ENCODE measurements at places on chromosomes 11 and 22. TPM values are rescaled to one million over a fixed set of nuclear protein-coding genes. Genes with fewer than 3 reads are reported as not detected.

Gene KCNA4
- total RNA-seq, result not detected

Gene SPI1
- not detected for total RNA-seq

Gene CD3E
- not detected for total RNA-seq

DNA sequence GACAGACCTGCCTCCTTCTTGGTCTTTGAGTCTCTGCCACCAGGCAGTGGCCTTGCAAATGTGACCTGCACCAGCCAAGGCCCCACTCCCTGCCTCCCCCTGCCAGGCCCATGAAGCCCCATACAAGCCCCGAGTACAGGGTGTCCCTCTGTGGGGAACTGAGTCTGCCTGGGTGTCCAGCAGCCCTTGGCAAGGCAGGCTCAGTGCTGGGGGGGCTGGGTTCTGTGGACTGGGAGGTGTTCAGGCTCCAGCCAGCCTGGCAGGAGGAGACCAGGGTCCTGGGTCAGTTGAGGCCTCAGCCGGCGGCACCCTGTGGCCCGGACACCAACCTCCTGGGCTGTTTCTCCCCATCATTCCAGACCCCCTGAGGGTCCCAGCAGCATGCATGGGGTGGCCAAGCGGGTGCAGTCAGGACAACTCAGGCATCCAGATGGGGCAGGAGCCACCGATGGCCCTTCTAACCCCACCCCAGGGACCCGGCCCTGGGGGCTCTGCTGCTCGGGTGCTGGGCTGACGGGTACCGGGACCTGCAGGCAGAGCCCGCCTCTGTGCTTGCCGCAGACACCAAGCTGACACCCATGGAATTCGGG lies 5.7 kb downstream of the MUC5AC start:
- no peaks in the 10 kb centered on the region for H3K36me3 ChIP-seq
- no peak overlapping the region for H3K27ac ChIP-seq
- no peak overlapping the region for H3K4me3 ChIP-seq
- no peaks in the 10 kb centered on the region for H3K27me3 ChIP-seq

DNA sequence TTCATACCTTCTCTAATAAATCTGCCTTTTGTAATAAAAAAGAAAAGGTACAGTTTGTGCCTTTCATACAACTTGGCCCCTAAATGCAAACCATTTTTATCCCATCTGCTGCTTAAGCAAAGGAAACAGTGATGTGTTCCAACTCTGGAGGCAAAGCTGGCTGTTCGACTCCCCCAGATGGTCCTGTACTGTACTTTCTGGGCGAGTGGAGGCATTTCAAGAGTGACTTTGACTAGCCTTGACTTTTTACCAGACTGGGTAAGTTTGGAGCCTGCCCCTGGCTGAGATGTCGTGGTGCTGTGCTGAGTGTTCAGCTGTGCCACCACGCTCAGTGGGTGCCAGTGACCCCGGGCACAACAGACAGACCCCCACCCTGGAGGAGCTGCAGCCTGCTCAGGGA lies 10.2 kb downstream of the MICALL1 start:
- no peaks in the 10 kb centered on the region for H3K27me3 ChIP-seq
- no peak for DNase-seq
- H3K4me3 ChIP-seq, result no peak overlapping the region
- no peaks in the 10 kb centered on the region for H3K4me1 ChIP-seq
- H3K27ac ChIP-seq, result no peak overlapping the region

- H3K27me3 ChIP-seq, result no peaks in the 10 kb centered on the region
- peaks cover 6% of the 10 kb centered on the region for H3K36me3 ChIP-seq
- peaks cover 15% of the 10 kb centered on the region for H3K4me1 ChIP-seq
- H3K27ac ChIP-seq, result no peak overlapping the region
- H3K4me3 ChIP-seq, result no peak overlapping the region
Observed at GRCh38 chr11:727859-728748, 19.2 kb upstream of the TALDO1 start.

Gene TSGA10IP
- total RNA-seq, result not detected

- no peaks in the 10 kb centered on the region for H3K27me3 ChIP-seq
- peaks cover 3% of the 10 kb centered on the region for H3K4me1 ChIP-seq
- H3K36me3 ChIP-seq, result peaks cover 2% of the 10 kb centered on the region
- H3K27ac ChIP-seq, result no peak overlapping the region
- peak; percentile 49 for DNase-seq
- no peak overlapping the region for H3K4me3 ChIP-seq
Observed at GRCh38 chr22:30005213-30005857, 74.9 kb upstream of the HORMAD2 start.

- no peak overlapping the region for H3K4me3 ChIP-seq
- H3K4me1 ChIP-seq, result peaks cover 9% of the 10 kb centered on the region
- DNase-seq, result no peak
- H3K27me3 ChIP-seq, result no peaks in the 10 kb centered on the region
- H3K36me3 ChIP-seq, result peaks cover 1% of the 10 kb centered on the region
- peak overlapping the region; percentile 88 for H3K27ac ChIP-seq
Observed at GRCh38 chr11:538431-539051, 1.2 kb downstream of the LRRC56 start.

GRCh38 chr11:83545494-83546260 lies 259.5 kb upstream of the CCDC90B start:
- no peak for DNase-seq
- no peaks in the 10 kb centered on the region for H3K27me3 ChIP-seq
- H3K36me3 ChIP-seq, result no peaks in the 10 kb centered on the region
- no peak overlapping the region for H3K27ac ChIP-seq

DNA sequence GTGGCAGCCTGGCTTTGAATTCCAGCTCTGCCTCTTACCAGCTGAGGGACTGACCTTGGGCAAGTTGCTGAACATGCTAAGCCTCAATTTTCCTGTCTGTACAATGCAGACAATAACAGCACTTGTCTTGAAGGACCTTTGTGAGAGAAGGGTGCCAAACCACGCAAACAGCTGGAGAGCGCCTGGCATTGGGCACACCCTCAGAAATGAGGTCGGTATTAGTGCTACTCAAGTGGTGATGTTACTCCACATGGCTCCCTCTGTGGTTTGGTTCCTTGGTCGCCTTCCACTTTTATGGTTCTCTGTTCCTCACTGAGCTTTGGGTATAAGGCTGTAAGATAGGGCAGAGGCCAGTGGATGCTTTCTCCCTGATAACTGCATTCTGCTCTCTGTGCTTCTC lies 8.2 kb downstream of the UBASH3B start:
- H3K4me1 ChIP-seq, result peaks cover 18% of the 10 kb centered on the region
- no peak for DNase-seq
- no peaks in the 10 kb centered on the region for H3K27me3 ChIP-seq
- H3K4me3 ChIP-seq, result no peak overlapping the region
- no peak overlapping the region for H3K27ac ChIP-seq
- H3K36me3 ChIP-seq, result no peaks in the 10 kb centered on the region

Gene CHKA
- total RNA-seq, result 169 TPM

GRCh38 chr11:72238492-72239312 lies 5.3 kb downstream of the PHOX2A start:
- peak; percentile 41 for DNase-seq
- H3K36me3 ChIP-seq, result peaks cover 19% of the 10 kb centered on the region
- H3K27ac ChIP-seq, result peak overlapping the region; percentile 72
- no peak overlapping the region for H3K4me3 ChIP-seq

GRCh38 chr11:17954395-17955252 lies 58.2 kb downstream of the SERGEF start:
- no peaks in the 10 kb centered on the region for H3K27me3 ChIP-seq
- no peak overlapping the region for H3K4me3 ChIP-seq
- peaks cover 1% of the 10 kb centered on the region for H3K36me3 ChIP-seq
- no peaks in the 10 kb centered on the region for H3K4me1 ChIP-seq
- no peak for DNase-seq
- no peak overlapping the region for H3K27ac ChIP-seq

GRCh38 chr22:20031732-20032406 lies 11.0 kb downstream of the TANGO2 start:
- no peaks in the 10 kb centered on the region for H3K27me3 ChIP-seq
- H3K4me3 ChIP-seq, result no peak overlapping the region
- DNase-seq, result no peak
- no peak overlapping the region for H3K27ac ChIP-seq
- no peaks in the 10 kb centered on the region for H3K4me1 ChIP-seq
- no peaks in the 10 kb centered on the region for H3K36me3 ChIP-seq

Gene SCT
- total RNA-seq, result not detected

GRCh38 chr11:69913591-69914285 lies 94.5 kb upstream of the FGF3 start:
- H3K4me3 ChIP-seq, result no peak overlapping the region
- DNase-seq, result peak; percentile 42
- H3K27me3 ChIP-seq, result no peaks in the 10 kb centered on the region

DNA sequence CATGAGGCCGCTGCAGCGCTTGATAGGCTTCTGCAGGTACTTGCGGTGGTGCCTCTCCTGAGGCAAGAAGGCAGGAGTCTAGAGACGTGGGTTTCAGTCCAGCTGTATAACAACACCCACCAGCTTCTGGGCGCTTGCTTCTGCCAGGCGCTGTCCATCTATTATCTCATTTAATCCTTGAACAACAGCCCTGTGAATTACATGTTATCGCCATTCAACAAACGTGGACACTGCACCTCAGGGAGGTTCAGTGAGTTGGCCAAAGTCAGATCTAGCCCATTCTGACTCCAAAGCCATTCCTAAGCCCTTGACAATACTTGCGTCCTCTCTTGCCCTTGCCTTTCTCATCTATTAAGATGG lies 436 bp upstream of the FAM181B start:
- peak overlapping the region; percentile 51 for H3K4me3 ChIP-seq
- H3K27ac ChIP-seq, result no peak overlapping the region
- H3K27me3 ChIP-seq, result peaks cover 7% of the 10 kb centered on the region
- H3K36me3 ChIP-seq, result no peaks in the 10 kb centered on the region
- peaks cover 13% of the 10 kb centered on the region for H3K4me1 ChIP-seq

DNA sequence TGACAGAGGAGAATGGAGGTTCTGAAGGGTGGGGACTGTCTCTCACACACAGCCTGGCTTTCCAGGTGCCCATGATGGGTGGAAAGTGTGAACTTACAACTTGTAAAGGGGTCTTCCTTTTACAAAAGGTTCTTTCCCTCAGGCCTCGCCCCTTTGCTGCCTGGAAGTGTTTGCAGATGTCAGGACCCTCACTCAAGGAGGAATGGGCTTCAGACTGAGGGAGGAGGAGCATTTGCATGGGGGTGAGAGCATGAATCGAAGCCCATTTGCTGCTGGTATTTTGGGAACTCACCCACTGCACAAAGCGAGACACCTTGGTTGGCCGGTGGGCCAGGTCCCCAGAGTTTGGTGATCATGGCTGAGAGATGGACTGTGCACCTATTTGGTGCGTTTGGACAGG lies 25.1 kb downstream of the MPPED1 start:
- H3K27me3 ChIP-seq, result no peaks in the 10 kb centered on the region
- H3K4me1 ChIP-seq, result no peaks in the 10 kb centered on the region
- no peaks in the 10 kb centered on the region for H3K36me3 ChIP-seq
- H3K27ac ChIP-seq, result no peak overlapping the region

Data from Caco-2 (cell line).